ENCODE measurements at places on chromosomes 13 and 19.

DNA sequence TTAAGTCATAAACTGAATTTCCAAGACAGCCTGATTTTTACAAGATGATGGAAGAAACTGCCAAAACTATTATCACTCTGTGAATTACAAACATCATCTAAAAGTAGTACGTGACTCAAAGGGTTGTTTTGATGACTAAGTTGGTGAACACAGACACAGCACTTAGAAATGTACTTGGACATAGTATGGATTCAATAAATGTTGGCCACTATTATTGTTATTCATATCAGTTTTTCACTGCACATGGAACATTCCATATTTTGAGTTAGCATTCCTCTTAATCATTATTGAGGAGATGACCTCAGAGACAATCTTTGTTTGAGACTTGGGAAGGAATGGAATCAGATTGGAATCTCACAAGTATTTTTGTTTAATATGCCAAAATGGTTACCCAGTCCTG lies 172.9 kb downstream of the OXGR1 start:
- DNase-seq = no peak

GRCh38 chr13:69243366-69243765 lies 864.3 kb upstream of the ATXN8OS start:
- DNase-seq = no peak

GRCh38 chr19:6125571-6125989 lies 9.9 kb upstream of the ACSBG2 start:
- no peak for DNase-seq

GRCh38 chr19:45161738-45162607 lies 1.2 kb upstream of the NKPD1 start:
- DNase-seq = no peak

- no peak for DNase-seq
Measured at GRCh38 chr13:90872491-90873025, 474.9 kb upstream of the MIR17HG start.

DNA sequence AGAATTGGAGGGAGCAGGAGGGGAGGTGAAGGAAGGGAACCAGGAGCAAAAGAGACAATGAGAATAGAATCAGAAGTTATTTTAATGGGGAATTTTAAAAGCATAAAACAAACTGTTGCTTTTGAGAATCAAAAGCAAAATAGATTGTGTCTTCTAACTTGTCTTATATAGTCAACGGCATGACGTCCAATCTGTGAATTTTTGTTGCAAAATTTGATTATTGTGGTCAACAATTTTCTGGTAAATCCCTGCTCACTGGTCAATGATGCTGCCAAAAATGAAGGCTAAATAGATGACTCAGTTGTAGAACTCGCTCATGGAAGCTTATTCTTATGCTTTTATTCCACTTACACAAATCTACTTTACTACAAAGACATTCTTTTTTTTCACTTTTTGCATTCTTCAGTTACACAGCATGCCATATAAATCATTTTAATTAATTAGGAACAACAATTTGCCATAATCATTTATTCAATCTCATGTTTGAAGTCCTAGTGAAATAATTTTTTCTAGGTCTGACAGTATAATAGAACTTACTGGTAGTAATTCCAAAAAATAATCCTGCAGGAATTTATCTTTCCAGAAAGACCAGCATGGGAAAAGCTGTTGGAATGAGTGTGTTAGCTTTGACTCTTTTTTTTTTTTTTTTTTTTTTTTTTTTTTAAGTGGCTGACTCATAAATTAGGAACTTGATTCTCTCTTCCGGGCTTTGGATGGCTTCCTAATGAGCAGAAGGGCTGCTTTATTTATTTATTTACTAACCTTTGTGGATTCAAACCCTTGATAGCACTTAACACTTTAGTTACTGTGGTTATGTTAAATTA lies 256.9 kb downstream of the SPRY2 start:
- no peak for DNase-seq

DNA sequence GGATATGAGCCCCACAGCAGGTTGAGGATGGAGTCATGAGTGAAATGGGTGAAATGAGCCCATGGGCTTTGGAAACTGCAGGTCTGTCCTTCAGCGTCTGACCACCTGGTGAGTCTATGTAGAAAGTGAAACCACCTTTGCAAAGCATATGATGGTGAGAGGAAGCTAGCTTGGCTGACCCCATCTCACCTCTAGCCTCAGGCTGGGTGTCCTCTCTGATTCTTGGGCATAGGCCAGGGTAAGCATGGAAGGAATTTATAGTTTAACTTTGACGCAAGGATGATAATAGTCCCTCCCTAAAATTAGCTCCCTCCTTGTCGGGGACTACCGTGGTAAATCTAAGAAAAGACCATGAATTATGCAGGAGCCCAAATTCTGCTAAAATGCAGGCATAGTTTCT lies 16.8 kb upstream of the PSG9 start:
- no peak for DNase-seq

GRCh38 chr19:55695511-55696290 lies 20.7 kb downstream of the EPN1 start:
- no peak for DNase-seq

GRCh38 chr13:45496942-45497341 lies 32.2 kb downstream of the COG3 start:
- DNase-seq = no peak

DNA sequence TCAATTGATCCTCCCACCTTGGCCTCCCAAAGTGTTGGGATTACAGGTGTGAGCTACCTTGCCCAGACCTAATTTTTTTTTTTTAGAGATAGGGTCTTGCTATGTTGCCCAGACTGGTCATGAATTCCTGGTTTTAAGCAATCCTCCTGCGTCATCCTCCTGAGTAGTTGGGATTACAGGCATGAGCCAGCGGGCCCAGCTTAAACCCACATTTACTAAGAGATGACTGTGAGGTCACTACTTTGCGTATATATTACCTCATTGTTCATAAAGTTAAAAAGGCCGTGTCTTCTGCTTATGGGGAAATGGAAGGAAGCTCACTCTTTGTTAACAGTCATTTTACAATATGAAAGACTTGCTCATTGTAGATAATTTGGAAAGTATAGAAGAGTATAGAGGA lies 39.6 kb upstream of the C1QTNF9 start:
- DNase-seq = no peak

DNA sequence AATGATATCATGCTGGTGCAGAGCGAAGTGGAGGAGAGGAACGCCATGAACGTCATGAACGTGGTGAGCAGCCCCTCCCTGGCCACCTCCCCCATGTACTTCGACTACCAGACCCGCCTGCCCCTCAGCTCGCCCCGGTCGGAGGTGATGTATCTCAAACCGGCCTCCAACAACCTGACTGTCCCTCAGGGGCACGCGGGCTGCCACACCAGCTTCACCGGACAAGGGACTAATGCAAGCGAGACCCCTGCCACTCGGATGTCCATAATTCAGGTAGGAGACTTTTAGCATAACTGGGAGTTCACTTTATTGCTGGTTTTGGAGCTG lies 3.3 kb downstream of the PCDH17 start:
- no peak for DNase-seq

DNA sequence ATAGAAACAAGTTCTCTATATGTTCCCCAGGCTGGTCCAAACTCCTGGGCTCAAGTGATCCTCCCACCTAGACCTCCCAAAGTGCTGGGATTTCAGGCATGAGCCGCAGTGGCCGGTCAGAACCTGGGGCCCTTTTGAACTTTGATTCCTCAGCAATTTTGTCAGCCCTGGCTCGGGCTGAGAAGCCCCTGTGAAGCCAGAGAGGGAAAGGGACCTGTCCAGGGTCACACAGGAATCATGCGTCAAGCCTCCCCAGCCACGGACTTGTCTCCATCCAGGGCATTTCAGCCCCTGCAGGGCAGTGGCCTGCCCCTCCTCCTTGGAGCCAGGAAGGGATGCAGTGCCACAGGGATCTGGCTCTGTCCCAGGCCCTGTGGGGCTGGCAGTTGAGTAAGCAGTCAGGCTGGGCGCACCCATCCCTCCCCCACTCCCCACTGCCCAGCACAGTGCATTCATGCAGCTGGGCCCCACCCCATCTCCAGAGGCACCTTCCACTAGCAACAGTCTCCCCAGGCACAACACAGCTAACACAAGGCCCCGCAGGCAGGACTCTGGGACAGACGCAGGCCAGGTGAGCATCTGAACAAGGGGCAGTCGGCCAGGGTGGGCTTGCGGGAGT lies at the start of gene CAPS:
Gene CAPS, plus strand, starts transcription at position 516 of the 619 bp plus-strand sequence. CDS start 153 bp downstream, outside the sequence.
- no peak for DNase-seq

DNA sequence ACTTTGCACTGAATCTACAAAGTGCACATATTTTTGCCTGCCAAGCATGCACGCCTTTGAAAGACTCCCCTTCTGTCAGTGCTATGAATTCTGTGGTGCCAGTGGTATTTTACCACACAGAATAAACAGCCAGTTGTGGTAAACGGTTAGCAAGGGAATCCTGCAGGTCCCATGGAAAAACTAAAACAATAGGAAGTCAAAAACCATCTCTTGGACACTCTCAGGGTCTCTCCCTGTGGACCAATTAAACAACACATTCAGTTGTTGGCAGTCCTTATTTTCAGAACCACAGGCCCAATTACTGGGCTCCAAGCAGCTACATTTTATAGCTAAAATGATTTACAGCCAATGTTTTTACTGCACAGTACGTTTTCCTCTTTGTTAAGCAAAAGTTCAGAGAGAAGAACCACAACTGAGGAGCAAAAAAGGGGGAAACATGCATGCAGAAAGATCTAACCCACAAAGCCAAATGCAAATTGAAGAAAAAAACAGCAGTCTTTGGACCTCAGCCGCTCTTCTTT lies 116.9 kb downstream of the KCTD12 start:
- DNase-seq = no peak

DNA sequence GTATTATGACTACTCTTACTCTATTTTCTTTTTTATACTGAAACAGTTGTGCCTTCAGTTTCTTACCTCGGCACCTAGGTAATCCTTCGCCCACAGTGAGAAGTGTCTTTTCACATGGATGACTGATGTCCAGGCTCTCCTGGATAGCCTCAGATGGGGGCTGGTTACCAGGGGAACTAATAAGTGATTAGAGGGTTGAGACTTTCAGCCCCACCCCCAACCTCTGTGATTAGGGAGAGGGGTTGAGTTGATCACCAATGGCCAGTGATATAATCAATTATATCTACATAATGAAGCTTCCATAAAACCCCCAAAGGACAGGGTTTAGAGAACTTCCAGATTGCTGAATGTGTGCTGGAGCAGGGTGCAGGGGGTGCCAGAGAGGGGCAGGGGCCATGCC lies 43.0 kb upstream of the GPR183 start:
- no peak for DNase-seq

- no peak for DNase-seq
Measured at GRCh38 chr19:29372921-29373797, 152.6 kb upstream of the VSTM2B start.

DNA sequence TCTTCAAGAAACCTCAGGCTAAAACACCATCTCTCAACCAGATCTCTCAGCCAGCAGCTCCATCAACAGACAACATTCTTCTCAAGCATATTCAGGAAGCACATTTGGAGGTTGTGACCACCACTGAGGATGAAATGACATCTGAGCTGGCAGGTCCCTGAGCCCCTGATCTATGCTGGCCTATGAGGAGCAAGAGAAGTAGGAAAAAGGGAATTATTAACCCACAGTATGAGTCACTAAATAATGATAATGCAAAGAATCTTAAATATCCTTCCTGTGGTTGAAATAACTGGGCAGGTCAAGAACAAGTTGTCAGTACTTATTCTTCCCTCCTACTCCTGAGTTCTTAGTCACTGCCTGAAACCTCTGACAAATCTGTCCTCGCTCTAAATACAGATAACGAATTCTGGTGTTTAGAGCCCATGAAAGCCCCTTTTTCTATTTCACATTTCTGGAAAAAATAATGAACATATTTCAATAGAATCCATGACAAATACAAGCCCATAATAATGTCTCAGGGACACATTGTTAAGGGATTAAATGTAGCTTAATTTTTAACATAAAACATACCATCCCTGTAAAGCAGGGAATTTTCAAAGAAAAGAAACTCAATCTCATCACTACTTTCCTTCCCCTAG lies 225.8 kb upstream of the IRS2 start:
- DNase-seq = no peak

DNA sequence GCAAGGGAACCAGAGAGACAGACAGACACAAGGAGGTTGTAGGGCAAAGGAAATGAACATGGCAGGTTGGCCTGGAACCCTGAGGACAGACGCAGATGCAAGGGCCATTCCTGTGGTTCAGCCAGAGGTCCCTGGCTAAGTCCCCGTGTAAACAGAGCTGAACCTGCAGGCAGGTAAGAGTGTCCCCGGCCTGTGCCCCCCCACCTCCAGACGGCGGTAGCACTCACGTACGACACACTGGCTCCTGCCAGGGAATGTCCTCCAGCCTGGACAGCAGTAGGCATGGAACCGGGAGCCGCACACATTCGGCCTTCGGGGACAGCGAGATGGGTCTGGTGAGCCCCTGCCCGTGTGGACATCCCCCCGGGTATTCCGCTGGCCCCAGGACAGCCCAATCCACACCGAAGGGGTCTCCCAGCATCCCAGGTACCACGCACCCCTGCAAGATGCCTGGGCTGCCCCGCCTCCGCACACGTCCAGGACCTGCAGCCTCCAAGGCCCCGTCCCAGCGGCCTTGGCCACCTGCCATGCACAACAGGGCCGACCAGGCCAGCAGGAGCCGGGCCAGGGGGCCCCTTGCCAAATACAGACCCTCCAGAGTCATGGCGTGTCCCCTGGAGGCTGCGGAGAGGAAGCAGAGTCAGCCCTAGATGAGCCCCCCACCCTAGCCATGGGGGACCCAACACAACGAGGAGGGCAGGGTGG lies 2.4 kb downstream of the FBN3 start:
- DNase-seq = no peak

- DNase-seq = no peak
Measured at GRCh38 chr19:45601524-45602374, at the start of gene GPR4. GPR4 (minus strand) TSS chr19:45602212; CDS start chr19:45591866, 10,346 bp downstream.

GRCh38 chr19:41555748-41556147 lies 20.2 kb upstream of the CEACAM21 start:
- no peak for DNase-seq

DNA sequence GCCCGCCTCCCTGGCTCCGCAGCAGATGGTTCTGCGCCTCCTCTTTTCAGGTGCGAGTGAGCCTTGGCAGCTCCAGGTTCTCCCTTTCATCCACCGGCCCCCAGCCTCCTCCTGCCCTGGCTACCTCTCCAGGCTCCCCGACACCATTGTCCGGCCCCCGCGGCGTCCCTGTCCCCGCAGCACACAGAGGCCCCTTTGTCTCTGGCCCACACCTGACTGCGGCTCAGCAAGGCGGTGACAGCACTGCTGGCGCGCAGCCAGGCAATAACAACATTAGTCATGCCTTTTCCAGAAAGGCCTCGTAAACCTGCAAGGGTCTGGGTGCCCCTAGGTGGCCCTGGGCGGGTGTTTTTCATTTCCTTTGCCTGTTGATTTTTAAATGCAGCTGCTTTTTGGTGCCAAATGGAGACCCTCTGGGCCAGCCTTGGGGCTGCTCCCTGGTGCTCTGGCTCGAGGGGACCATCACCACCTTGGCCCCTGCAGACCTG lies 73.2 kb upstream of the MEDAG start:
- no peak for DNase-seq

DNA sequence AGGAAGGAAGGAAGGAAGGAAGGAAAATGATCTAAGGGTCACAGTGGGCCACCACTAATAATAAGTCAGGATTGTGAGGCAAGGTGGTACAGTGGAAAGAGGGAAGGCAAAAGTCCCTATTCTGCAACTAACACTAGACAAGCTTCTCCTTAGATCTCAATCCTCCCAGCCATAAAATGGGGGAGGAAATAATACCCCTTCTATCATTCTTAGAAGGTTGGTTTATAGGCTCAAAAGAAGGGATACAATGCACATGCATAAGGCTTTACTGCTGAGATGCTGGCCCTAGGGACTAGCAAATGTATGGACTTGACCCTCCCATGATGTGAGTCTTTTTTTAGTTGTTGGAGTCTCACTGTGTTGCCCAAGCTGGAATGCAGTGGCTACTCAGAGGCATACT lies 167.7 kb upstream of the ZNF507 start:
- no peak for DNase-seq
